Sigmoid colon (tissue), 7 donors: ENCODE measurements at places on chromosomes 2 and 18.

- no peak for DNase-seq
Measured at GRCh38 chr2:46988230-46988629, 72.6 kb upstream of the MCFD2 start.

- no peak for DNase-seq
Measured at GRCh38 chr2:117486081-117486480, 328.4 kb upstream of the DDX18 start.

GRCh38 chr2:30235859-30236535, 4.7 kb downstream of the LBH start:
- peak; percentile 55 for DNase-seq

- no peak for DNase-seq
Measured at GRCh38 chr2:224851811-224852210, 135.6 kb upstream of the CCDC195 start.

GRCh38 chr2:188645986-188646385, 328.2 kb upstream of the COL3A1 start:
- no peak for DNase-seq

- no peak for DNase-seq
Measured at GRCh38 chr2:96315400-96316071, 9.6 kb upstream of the ITPRIPL1 start.

- no peak for DNase-seq
Measured at GRCh38 chr18:8870528-8870927, 165.2 kb downstream of the MTCL1 start.

DNA sequence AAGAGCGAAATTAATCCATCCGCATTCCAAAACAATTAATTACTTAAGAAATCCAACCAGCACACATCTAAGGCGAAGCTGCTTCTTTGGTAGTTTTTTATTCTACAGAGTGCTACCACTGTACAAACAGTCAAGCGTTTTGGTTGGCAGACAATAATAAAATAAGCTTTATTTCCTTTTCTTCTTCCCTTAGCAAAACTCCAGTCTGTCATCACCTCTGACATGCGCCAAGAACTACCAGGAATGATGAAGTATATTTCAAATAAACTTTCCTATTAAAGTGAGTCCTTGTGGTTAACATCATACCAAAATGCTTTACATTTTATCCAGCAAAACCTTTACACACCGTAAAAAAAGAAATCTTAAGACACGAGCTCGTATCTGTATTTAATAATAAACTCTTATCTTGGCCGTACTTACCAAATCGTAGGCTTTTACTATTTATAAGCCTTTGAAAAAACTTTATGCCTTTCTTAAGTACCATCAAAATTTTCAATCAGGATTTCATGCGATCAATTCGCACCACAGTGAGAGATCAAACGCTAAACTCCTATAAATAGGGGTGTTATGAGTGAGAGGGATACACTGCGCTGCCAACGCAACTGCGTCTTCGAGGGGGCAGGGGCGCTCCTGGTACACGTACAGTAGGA, 1.3 kb downstream of the ATL2 start:
- DNase-seq: peak; percentile 91

DNA sequence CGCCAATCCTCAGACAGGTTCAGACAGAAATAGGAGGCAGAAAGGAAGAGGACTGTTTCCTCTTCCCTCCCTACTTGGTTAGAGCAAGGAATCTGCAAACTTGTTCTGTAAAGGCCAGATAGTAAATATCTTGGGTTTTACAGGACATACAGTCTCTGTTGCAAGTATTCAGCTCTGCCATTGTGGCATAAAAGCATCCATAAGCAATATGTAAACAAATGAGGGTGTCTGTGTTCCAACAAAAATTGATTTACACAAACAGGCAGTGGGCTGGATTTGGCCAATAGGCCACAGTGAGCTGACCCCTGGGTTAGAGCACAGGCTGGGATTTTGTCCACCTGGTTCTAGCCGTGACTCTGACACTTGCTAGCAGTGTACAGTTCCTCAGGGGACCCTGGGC, 89.4 kb downstream of the NRP2 start:
- DNase-seq: no peak

GRCh38 chr2:160269365-160269764, 69.3 kb upstream of the ITGB6 start:
- no peak for DNase-seq

DNA sequence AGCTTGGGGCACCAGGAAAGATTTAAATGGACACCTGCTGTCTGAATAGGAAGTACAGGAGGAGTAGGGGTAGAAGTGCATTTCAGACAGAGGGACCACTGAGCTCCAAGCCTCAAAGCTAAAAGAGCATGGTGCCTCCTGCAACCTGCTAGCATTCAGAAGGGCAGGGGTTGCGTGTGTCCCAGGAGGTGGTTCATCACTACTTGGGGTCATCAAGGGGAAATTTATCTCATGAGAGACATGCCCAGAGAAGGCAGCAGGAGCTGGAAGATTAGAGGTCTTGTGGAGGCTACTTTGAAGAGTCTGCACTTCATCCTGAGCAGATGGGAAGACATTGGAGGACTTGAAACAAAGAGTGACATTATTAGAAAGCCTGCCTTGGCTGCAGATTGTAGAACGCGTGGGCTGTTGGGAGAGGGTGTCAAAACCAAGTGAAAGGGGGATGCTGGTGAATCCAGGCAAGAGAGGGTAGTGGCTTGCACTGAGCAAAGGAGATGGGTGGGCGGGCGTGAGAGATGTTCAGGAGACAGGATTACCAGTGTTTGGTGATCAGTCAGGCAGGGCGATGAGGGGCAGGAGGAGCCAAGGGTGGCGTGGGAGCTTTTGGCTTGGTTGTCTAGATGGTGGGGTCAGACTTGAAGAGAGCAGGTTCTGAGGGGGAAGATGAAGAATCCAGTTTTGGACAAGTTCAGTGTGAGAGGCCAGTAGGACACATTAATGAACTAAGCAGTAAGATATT, 154.0 kb downstream of the DYSF start:
- DNase-seq: peak; percentile 39

GRCh38 chr2:212147921-212148513, 390.6 kb downstream of the ERBB4 start:
- no peak for DNase-seq

DNA sequence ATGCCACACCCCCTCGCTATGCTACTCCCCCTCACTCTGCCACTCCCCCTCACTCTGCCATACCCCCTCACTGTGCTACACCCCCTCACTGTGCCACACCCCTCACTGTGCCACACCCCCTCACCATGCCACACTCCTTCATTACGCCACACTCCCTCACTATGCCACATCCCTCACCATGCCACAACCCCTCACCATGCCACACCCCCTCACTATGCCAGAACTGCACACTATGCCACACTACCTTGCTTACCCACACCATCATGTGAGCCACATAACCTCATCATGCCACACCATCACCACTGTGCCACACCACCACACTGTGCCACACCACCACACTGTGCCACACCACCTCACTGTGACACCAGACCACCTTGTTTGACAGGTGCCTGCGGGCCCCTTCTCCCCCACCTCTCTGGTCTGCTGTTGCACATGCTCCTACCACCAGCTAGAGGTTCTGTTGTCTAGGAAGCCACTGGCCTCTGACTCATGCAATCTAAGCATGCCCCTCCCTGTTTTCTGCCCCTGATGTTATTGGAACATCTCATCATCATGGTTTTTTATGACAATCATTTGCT, 22.0 kb downstream of the MARCHF4 start:
- DNase-seq: no peak

DNA sequence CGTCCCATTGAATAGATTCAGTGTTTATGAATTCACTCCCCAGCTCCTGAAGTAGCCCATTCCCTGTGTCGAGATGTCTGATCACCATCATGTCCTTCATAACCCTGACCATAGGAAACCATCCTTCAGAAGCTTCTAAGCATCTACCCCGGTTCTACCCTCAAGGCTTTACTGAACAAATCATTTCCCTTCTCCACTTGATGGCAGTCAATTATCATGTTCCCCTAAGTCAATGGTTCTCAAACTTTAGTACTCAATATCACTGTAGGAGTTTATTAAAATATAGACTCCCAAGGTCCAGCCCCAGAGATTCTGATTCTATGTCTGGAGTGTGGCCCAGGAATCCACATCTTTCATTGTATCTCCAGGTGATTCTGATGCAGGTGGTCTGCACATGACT, 228.4 kb upstream of the SP5 start:
- no peak for DNase-seq

DNA sequence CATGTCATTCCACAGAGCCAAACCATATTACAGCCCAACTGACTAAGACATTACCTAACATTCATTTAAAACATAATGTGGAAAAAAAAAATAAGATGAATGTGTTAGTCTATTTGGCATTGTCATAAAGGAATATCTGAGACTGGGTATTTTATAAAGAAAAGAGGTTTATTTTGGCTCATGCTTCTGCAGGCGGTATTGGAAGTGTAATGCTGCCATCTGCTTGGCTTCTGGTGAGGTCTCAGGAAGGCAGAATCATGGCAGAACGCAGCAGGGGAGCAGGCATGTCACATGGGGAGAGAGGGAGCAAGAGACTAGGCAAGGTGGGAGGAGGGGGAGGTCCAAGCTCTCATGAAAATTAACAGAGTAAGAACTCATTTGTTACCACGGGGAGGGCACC, 504.8 kb upstream of the LRATD1 start:
- no peak for DNase-seq

GRCh38 chr2:241161646-241162281, 11.5 kb downstream of the PPP1R7 start:
- peak; percentile 93 for DNase-seq

DNA sequence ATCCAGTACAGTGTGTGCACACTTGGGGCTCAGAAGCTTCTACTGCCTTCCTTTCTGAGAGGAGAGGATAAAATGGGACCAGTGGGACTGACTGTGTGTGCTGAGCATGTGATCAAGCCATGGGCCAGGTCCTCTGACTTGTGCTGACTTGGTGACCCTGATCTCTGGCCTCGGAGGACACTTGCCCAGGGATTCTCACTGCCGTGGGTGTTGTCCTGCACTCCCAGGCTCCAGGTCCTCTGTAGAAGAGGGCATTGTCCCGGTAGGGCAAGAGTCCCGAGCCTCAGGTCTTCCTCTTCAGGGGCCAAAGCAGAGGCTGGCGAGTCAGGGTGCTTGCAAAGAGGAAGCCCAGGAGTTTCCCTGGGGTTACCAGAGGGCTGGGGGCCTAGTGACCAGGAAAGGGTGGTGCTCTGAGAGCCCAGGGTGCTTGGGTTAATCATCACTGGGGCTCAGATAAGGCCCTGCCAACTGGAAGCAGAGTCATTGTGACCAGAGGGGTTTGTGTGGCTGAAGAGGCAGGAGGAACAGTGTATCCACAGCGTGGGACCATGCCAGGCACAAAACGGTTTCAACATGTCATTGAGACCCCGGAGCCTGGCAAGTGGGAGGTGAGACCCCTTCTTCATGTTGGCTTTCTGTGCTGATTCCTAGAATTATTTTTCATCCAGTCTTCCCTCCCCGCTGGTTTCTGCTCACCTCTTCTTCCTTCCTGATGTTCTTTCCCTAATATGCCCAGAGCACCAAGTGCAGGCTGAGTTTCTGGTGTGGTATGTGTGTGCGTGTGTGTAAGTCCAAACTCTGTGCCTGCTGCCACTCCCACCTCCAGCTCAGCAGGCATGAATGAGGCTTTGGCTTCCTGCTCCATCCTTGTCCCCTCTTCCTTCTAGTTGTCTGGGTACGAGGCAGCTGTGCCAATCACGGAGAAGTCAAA, at the start of gene GCKR:
TSS of gene GCKR (plus strand) at position 483 of the 931 bp plus-strand sequence. CDS start at position 549, 66 bp downstream.
- no peak for DNase-seq

DNA sequence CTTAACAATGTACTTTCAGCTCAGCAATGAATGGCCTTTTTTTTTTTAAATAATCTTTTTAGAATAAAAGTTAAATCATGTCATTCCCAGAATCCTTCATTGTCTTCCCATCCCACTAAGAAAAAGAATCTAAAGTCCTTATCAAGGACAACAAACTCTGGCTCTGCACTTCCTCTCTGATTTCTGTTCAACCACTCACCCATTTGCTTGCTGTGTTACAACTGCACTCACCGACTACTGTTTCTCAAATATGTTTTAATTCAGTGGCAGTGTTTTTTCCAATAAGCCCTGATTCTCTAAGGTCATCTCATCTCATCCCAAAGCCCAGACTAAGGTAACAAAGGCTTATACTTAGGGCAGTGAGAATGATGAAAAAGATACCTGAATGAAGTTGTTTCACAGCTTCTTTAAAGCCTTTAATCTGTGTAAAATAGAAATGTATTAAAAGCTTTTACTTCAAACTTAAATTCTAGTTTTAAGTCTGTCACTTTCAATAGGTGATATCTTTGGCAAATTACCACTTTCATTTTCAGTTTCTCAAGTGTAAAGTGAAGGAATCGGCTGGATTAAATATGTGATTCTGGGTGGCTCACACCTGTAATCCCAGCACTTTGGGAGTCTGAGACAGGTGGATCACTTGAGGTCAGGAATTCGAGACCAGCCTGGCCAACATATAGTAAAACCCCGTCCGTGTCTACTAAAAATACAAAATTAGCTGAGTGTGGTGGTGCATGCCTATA, 87.6 kb downstream of the RBBP8 start:
- no peak for DNase-seq

GRCh38 chr2:64653109-64654062, at the start of gene SERTAD2:
Gene SERTAD2 (minus strand): TSS chr2:64653913. CDS start chr2:64636871, 17,042 bp downstream.
- DNase-seq: peak; percentile 96

GRCh38 chr2:161161074-161161706, 962 bp downstream of the TANK start:
- no peak for DNase-seq

GRCh38 chr18:61464551-61465142, 131.4 kb downstream of the CDH20 start:
- no peak for DNase-seq

DNA sequence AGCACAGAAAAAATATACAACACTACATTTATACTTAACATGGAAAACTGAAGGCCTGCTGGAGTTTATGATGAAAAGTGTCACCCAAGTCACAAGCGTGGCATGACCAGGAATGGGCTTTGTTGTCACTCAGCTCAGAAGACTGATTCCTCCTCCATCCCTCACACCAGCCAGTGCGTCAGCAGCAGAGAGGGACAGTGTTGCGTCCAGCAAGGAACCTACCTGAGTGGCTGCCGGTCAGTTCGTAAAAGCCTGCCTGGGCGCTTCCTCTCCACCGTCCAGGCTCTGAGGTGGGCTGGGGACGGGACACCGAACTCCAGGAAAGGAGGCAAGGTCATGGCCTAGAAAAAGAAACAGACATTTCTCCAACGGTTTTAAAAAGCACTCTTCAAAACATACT, 77.4 kb downstream of the USP40 start:
- DNase-seq: no peak

DNA sequence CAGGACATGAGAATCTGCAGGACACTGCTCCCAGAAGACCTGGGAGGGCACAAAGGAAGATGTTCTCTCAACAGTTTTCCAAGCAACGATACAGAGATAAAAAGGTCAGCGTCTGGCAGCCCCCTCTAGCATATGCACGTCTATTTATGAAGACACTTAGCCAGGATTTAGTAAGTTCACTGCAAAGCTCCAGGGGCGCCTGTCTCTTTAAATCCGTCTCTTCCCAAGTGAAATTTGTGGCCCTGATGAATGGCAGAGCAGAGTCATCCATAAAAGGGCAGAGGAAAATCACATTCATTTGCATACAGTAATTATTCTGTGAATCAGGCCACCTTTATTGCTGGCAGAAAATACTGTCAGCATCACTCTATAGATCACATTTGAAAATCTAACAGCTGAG, 390.9 kb upstream of the SMIM21 start:
- DNase-seq: no peak
